ENCODE measurements at places on chromosomes 2 and 18.

DNA sequence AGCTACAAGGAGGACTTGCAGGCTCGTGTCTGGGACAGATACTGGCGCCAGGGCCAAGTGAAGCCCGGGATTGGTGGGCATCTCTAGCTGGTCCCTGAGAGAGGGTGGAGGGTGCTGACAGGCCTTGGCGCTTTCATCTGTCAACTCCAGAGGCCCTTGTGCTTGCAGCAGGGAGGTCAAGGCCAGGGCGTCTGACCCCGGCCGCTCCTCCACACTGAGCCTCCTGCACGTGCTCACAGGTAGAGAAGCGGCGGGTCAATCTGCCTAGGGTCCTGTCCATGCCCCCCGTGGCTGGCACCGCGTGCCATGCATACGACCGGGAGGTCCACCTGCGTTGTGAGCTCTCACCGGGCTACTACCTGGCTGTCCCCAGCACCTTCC lies 9.5 kb downstream of the CAPN10 start:
- H3K4me1 ChIP-seq = no peaks in the 10 kb centered on the region
- 0 out of 2 replicates have a peak, but pooled peaks cover 2% of the 10 kb centered on the region for H3K36me3 ChIP-seq
- H3K27me3 ChIP-seq = no peaks in the 10 kb centered on the region

DNA sequence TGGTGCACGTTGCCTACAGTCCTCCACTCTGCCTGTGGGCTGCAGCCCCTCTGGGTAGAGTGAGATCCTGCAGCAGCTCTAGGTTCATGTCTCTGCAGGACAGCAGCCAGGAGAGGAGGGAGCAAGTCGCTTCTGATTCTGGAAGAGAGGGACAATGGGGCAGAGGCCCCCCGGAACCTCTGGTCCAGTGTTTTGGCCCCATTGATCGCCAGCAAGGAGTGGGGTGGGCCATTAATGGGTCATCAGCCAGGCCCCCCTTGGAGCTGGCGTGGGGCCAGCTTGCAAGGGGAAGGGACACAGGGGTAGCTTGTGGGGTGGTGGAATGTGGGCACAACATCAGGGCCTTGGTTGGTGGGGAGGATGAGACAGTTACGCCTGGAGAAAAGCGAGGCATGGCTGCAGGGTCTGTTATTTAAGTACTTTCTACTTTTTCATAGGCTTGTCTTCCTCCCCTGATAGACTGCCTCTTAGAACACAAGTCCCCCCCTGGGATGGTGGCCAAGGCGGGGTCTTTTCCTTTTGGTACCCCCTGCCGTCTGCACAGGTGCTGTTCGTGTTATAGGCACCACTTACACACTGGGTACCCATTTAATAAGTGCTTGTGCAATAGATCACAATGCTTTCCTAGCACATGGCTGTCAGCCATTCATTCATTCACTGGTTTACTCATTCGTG lies 44.6 kb downstream of the INHBB start:
- H3K4me1 ChIP-seq = peaks cover 11% of the 10 kb centered on the region
- no peak for DNase-seq
- peaks cover 10% of the 10 kb centered on the region for H3K27me3 ChIP-seq
- H3K4me3 ChIP-seq = no peak overlapping the region
- H3K36me3 ChIP-seq = no peaks in the 10 kb centered on the region
- no peak overlapping the region for H3K27ac ChIP-seq

- no peaks in the 10 kb centered on the region for H3K36me3 ChIP-seq
- no peaks in the 10 kb centered on the region for H3K4me1 ChIP-seq
- no peak for DNase-seq
- H3K27me3 ChIP-seq = no peaks in the 10 kb centered on the region
These were observed 155.4 kb downstream of the ASB1 start for GRCh38 chr2:238582159-238582558.

- H3K4me3 ChIP-seq = no peak overlapping the region
- no peaks in the 10 kb centered on the region for H3K36me3 ChIP-seq
- H3K27ac ChIP-seq = no peak overlapping the region
- peaks cover 47% of the 10 kb centered on the region for H3K27me3 ChIP-seq
These were observed 309.3 kb downstream of the ZNF521 start for GRCh38 chr18:25042641-25043051.

DNA sequence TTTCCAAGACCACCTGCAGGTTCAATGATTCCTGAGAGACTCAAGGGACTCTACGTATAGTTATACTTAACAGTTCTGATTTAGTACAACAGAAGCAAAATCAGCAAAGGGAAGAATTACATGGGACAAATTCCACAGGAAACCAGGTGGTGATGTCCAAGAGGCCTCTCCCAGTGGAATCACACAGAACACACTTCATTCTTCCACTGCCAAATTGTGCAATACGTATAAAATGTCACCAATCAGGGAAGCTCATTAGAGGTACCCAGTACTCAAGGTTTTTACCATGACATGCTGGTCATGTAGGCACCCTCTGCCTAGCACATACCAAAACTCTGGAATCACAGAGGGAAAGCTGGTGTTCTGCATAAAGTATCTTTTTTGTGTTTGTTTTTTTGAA lies 22.4 kb downstream of the CAPG start:
- H3K4me1 ChIP-seq = peaks cover 29% of the 10 kb centered on the region
- peaks cover 9% of the 10 kb centered on the region for H3K36me3 ChIP-seq
- no peak overlapping the region for H3K27ac ChIP-seq
- no peak overlapping the region for H3K4me3 ChIP-seq
- H3K27me3 ChIP-seq = no peaks in the 10 kb centered on the region
- DNase-seq = no peak

GRCh38 chr2:241867776-241868420 lies 1.6 kb upstream of the RTP5 start:
- no peak for DNase-seq
- no peak overlapping the region for H3K27ac ChIP-seq
- peaks cover 6% of the 10 kb centered on the region for H3K27me3 ChIP-seq
- no peak overlapping the region for H3K4me3 ChIP-seq

- H3K27ac ChIP-seq = peak overlapping the region; percentile 84
- H3K4me1 ChIP-seq = peaks cover 60% of the 10 kb centered on the region
- H3K4me3 ChIP-seq = no peak overlapping the region
- DNase-seq = no peak
- peaks cover 30% of the 10 kb centered on the region for H3K36me3 ChIP-seq
- H3K27me3 ChIP-seq = peaks cover 2% of the 10 kb centered on the region
These were observed 10.5 kb downstream of the OBSL1 start for GRCh38 chr2:219560893-219561178.

- H3K4me3 ChIP-seq = no peak overlapping the region
- no peak overlapping the region for H3K27ac ChIP-seq
- H3K4me1 ChIP-seq = peaks cover 20% of the 10 kb centered on the region
- peaks cover 24% of the 10 kb centered on the region for H3K36me3 ChIP-seq
- DNase-seq = no peak
- no peaks in the 10 kb centered on the region for H3K27me3 ChIP-seq
These were observed 213.3 kb downstream of the SETBP1 start for GRCh38 chr18:44893966-44894365.

DNA sequence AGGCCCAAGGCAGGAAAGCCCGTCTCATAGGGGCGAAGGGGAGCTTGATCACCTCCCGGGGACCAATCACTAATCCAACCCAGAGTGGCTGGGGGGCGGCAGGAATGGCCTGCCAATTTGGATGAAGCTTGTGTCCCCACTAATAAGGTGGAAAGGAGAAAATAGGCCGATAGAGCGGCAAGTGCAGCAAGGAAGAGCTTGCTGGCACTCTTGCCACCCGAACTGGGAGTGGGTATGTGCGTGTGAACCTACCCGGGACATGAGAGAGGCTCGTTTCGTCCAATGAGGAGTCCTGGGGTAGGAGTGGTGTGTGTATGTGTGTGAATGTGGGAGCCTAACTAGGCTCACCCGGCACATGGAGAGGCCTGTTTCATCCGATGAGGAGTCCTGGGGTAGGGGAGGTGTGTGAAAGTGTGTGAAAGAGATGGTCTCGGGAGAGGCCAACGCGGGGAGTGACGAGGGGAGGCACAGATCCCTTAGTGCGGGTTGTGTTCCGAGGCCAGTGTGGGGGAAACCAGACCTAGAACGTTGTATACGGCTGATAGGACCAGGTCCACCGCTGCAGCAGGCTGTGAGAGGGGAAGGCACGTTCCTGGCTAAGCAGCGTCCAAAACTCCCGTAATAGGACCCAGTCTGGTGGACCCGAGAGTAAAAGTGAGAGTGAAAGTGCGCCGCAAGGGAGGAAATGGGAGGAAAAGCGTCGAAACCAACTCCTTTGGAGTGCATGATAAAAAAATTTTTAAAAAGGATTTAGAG lies 47.1 kb upstream of the SELENOI start:
- no peak overlapping the region for H3K4me3 ChIP-seq
- no peak overlapping the region for H3K27ac ChIP-seq
- no peaks in the 10 kb centered on the region for H3K36me3 ChIP-seq
- H3K27me3 ChIP-seq = no peaks in the 10 kb centered on the region

- no peak overlapping the region for H3K27ac ChIP-seq
- DNase-seq = no peak
These were observed 70.3 kb upstream of the IL1R2 start for GRCh38 chr2:101921319-101921952.

GRCh38 chr2:31415421-31415820 lies 879 bp upstream of the XDH start:
- no peaks in the 10 kb centered on the region for H3K4me1 ChIP-seq
- no peak overlapping the region for H3K4me3 ChIP-seq
- H3K36me3 ChIP-seq = peaks cover 12% of the 10 kb centered on the region
- no peaks in the 10 kb centered on the region for H3K27me3 ChIP-seq

- no peak overlapping the region for H3K27ac ChIP-seq
- DNase-seq = no peak
- no peak overlapping the region for H3K4me3 ChIP-seq
- no peaks in the 10 kb centered on the region for H3K36me3 ChIP-seq
- no peaks in the 10 kb centered on the region for H3K27me3 ChIP-seq
These were observed 85.6 kb downstream of the SS18 start for GRCh38 chr18:26004832-26005231.

- 0 out of 2 replicates have a peak, but pooled peaks cover 2% of the 10 kb centered on the region for H3K27me3 ChIP-seq
- peaks cover 18% of the 10 kb centered on the region for H3K4me1 ChIP-seq
- no peak overlapping the region for H3K27ac ChIP-seq
- DNase-seq = no peak
These were observed 62.4 kb downstream of the TXNL1 start for GRCh38 chr18:56575819-56576663.

All from WTC11 (cell line).